ENCODE measurements at places on chromosomes 4 and X.

DNA sequence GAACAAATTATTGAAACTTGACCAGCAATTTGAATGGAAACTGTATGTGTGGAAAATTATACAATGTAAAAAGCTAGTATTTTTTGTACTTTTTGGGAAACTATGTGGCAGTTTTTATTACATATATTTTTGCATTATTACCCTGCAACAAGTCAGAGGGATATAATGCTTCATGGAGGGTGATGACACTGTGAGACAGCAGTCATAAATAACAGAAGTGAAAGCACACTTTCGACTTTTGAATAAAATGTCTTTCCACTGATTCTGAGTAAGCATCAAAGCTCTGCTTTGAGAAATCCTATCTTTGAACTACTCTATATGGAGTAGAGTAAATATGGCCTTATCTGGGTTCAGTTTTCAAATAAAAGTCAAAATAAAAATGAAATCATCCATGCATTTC is 122.6 kb upstream of the PABPC4L start:
- DNase-seq = no peak

DNA sequence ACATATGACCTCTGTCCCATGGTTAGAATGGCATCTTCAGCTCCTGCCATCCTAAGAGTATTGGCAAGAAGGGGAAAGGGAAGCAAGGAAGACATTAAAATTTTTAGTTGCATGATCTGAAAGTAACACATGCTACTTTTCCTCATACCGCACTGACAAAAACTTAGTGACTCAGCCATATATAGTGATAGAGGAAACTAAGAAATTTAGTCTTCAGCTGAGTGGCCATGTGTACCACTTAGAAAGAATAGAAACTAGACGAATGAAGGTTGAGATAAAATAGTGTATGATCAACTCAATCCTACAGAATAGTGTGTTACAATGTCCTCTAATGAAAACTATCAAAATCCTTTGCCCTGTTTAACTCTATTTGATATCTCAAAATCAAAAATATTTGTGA is 164.1 kb downstream of the PPP3CA start:
- no peak for DNase-seq

DNA sequence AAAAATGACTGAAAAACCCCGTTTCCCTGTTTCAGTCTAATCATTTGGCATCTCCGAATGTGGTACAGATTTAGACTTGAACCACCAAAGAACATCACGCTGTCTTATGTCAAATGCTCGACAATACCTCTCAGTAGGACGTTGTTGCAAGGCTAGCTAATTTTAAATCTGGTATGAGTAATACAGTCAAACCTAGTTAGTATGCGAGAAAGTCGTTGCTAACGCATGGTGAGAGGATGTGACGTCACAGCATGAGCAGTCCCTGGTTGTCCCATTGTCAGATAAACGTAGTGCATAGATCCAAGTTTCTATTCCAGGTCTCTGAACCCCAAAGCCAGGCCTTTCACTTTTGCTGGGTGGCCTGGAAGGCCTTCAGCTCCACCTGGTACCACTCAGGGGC is 44.7 kb downstream of the SETD7 start:
- DNase-seq = no peak

GRCh38 chr4:76589872-76590797 is 155.1 kb downstream of the SHROOM3 start:
- no peak for DNase-seq

DNA sequence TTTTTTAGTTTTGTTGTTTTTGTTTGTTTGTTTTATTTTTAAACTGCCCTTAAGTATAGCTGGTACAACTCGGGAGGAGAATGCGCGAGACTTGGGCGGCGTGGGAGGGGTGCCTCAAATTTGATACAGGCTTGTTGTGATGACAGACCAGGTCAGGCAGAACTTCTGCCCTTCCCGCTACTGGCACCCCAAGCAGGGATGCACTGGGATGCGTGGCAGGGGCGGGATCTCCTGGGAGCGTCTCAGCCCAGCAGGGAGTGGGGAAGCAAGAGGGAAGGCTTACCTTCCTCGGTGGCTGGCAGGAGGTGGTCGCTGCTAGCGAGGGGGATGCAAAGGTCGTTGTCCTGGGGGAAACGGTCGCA is 851 bp downstream of the SFRP2 start:
- no peak for DNase-seq

- no peak for DNase-seq
Measured at GRCh38 chr4:122930862-122931261, 8.5 kb upstream of the NUDT6 start.

DNA sequence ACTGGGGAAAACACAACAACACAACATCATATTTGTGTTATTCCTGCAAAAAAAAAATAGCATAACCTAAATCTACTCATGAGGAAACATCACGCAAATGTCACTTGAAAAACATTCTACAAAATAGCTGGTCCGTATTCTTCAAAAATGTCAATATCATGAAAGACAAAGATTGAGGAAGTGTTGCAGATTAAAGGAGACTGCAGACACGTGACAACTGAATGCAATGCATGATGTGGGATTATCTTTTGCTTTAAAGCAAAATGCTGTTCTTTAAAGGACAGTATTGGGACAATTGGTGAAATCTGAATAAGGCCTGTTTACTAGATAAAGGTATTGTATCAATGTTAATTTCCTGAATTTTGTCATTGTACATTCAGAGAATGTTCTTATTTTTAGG is 157.7 kb downstream of the SMIM20 start:
- no peak for DNase-seq

DNA sequence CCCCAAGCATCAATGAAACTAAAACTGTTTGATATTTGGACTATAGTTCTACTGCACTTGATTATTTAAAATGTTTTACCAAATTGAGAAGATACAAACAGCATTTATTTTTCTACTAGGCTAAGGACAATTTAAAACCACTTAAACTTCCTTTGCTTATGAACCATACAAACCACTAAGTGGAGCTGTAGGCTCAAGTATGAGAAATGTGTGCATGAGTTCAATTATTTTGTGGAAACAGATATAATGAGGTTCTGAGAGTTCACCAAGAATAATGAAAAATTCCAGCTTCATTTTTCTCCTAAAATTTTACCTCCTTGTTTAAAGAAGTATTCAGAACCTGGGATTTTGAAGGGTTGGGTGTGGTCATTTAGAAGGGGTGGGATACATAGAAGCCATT is 63.1 kb downstream of the SERPINA7 start:
- DNase-seq = no peak

Data from stimulated activated naive B cell treated with anti-CD40 and anti-IgM and Interleukin-4, amounts not matched to agents 10 μg/mL and 1 μg/mL and 100 μg/mL, for 72 hours (primary cell).